Brain microvascular endothelial cell (primary cell): ENCODE measurements at places on chromosomes 5 and 9.

DNA sequence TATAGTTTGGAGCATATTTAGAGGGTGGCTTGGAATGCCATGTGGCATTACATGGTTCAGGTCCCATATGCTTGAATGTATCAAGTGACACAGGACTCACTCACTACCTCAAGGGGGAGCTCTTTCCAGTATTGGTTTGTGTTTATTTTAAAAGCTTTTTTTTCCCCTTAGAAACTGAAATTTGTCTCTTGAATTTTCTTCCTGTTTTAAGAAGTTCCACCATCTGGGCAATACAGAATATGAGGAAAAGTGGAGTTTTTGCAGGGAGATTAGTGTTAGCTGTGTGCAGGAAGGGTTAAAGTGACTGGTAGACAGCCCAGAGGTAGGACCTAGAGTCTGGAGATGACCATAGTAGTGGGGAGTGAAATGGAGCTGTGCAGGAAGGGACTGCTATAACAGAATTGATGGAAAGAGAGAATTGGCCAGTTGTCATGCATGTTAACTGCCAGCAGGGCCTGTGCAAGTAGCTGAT, 36.6 kb downstream of the CTNNA1 start:
- peak; percentile 22 for DNase-seq

DNA sequence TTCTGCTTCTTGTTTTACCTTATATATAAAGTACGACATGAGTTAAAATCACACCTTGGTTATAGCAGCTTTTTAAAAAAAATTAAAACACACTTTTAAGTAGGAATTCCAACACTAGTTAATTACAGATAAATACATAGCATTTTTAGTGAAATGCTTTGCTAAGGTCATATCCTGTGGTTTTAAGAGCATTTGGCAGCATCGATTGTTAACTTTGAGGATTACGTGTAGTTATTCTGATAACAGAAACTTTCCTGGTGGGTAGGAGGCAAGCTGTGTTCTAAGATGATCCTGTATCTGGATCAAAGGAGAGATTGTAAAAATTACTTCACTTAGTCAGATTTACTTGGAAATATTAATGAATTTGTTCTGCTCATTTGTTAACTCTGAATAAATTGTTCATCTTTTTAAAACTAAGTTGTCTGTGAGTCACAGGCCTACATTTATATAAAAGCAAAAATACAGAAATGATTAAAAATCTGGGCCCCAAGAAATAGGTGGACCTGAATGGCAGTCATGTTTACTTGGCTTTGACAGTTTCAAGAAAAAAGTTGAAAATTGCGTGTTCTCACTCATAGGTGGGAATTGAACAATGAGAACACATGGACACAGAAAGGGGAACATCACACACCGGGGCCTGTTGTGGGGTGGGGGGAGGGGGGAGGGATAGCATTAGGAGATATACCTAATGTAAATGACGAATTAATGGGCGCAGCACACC, 58.3 kb downstream of the TRIO start:
- no peak for DNase-seq

GRCh38 chr5:71629950-71630349, 42.8 kb downstream of the MCCC2 start:
- no peak for DNase-seq

- no peak for DNase-seq
Measured at GRCh38 chr9:2291980-2292704, 277.0 kb downstream of the SMARCA2 start.

DNA sequence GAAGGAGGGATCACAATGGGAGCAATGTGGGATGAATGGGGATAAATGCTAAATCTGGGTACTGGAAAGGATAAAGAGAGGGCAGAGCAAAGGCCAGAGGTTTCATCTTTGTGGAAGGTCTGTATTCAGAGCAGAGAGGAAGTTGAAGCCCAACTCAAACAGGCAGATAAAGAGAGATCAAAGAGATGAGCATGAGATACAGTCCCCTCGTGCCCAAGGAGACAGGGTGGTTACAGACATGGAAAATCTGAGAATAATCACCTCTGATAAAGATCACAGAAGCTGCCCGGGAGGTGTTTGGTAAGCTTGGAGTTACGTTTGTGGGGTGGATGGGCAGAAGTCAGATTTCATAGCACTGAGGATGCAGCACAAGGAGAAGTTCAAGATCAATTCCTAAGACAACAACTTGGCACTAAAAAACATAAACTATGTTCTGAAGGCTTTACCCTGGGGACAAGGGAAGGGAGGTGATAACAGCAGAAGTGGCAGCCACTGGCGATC, 459 bp upstream of the ERAP2 start:
- DNase-seq, result no peak

DNA sequence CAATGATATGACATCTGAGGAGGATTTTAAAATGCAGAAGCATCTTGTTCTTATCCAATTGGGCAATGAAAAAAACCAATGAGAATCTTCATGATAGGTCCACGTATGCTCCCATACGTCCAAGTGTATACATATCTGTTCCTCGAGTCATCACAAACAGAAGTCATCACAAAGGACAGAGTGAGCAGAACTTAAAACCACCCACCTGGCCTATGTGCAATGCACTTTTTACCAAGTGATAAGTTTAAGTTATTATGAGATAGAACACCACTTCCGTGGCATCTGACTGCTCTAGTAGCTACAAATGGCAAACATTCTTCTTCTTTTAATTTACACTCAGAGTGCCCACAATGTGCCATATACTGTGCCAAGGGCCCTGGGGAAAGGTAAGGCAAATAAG, 82.4 kb downstream of the PPP2R2B start:
- no peak for DNase-seq

- DNase-seq, result no peak
Measured at GRCh38 chr9:14547245-14548060, 145.8 kb downstream of the ZDHHC21 start.

DNA sequence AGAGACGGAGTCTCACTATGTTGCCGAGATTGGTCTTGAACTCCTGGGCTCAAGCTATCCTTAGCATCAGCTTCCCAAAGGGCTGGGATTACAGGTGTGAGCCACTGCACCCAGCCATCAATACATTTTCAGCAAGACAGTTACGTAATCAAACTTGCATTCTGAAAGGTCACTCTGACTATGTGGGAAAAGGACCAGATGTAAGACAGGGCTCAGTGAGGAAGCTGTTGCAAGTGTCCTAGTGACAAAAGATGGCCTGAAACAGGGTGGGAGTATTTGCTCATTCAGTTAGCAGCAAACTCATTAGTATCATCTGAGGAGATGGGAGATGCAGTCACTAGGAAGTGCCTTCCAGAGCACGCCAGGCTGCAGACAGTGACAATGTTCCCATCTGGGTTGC, 16.9 kb downstream of the MED27 start:
- no peak for DNase-seq

- DNase-seq, result no peak
Measured at GRCh38 chr5:126562823-126563222, 32.2 kb downstream of the ALDH7A1 start.

DNA sequence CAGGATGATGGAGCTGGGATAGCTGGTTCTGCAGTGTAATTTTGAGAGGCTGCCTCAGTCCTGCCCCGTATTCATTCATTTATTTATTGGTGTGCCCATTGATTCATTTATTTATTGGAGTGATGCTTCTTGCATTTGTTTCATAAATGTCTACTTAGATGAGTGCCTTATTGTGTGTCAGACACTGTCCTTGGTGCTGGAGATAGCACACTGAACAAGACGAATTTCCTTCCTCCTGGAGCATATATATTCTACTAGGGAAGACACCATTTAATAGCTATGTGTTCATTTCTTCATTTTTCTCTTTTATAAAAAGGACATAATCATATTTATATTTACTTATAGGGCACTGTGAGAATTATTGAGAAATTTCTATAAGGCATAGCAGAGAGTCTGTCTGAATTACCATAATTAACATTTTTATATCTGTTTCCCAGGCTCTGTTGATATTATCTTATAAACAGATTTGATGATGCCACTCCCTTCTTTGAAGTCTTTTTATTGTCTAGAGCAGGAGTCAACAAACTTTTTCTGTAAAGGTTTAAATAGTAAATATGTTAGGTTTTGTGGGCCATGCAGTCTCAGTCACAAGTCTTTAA, 433.9 kb upstream of the ZNF608 start:
- peak; percentile 16 for DNase-seq

DNA sequence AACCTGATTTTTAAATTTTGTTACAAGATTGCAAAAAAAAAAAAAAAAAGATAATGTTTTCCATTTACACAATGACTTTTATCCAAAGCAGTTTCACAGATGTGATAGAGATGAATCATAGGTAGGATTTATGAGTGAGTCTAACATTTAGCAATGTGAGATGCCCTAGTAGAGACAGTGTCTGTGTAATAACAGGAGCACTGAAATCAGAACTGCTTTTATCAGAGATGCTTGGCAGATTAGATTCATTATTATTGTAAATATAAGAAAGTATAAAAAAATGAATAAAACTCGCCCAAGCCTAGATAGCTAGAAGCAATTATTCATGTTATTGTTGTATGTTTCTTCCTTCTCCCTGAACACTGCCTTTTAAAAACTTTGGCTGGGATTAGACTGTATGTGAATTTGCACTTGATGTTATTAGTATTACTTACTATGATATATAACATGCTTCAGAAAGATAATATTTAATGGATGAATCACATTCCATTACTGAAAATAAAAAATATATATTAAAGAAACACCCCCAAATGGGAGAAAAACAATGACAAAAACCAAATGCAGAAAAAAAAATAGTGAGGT, 567.3 kb upstream of the KLF4 start:
- DNase-seq, result peak; percentile 53

GRCh38 chr5:157718519-157718918, 12.7 kb upstream of the THG1L start:
- DNase-seq, result peak; percentile 68

DNA sequence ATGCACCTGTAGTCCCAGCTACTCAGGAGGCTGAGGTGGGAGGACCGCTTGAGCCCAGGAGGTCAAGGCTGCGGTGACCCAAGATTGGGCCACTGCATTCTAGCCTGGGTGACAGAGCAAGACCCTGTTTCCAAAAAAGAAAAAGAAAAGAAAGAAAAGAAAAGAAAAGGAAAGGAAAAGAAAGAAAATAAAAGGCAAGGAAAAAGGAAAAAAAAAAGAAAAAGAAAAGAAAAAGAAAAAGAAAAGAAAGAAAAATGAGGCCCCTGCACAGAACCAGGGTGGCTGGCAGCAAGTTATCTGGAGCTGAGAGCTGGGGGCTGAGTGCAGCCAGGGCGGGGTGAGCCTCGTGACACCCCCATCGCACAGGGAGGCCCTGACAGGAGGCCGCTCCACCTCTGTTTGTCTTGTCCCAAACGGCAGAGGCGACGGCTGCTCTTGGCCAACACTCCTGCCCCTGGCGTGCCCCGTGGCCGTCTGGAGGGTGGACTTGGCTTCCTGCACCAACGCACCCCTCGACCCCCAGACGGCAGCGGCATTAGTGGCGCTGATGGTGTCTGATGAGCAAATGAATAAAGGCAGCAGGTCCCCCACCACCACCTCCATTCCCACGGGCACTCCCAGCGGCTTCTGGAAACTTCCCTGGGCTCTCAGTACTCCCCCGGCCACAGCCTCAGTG, 16.7 kb downstream of the EXD3 start:
- DNase-seq, result no peak

DNA sequence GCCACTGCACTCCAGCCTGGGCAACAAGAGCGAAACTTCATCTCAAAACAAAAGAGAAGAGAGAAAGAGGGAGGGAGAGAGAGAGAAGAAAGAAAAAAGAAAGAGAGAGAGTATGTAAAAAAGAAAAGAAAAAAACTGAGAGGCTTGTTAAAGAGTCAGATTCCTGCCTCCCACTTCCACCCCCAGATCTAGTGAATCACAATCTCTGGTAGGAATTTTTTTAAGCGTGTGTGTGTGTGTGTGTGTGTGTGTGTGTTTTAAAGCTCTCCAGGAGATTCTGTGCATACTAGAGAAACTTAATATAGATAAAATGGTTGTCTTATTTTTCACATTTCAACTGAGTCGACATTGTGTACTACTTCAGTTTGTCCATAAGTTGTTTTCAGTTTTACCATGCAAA, 32.0 kb downstream of the SAR1B start:
- peak; percentile 79 for DNase-seq

DNA sequence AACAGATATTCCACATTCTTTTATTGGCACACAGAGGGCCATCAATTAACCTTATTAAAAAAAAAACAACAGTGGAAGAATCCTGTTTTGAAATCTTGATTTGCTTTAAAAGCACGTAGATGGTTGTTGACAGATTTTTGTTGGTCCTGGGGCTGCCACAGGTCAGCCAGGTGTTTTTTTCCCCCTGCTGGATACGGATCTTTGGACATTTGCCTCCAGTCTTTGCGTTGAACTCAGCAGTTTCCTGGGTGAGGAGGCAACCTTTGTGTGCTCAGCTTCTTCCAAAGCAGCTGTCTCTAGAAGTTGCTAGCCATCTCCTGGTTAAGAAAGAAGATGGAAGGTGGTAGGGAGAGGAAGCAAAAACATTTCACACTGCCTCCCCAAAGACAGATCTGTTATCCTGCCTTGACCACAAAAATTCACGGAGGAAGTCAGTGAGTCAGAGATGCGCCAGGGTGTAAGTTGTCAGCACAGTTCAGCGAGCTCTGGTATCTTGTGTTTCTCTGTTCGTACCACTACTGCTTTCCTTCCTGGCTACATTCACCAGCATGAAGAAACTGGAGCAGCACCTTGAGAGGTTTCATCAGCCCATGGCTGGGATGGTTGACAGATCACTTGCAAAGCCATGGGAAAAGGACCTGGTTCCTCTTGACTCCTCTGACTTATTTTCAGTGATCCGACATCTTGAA, 207.3 kb downstream of the ARHGAP26 start:
- DNase-seq, result peak; percentile 94

DNA sequence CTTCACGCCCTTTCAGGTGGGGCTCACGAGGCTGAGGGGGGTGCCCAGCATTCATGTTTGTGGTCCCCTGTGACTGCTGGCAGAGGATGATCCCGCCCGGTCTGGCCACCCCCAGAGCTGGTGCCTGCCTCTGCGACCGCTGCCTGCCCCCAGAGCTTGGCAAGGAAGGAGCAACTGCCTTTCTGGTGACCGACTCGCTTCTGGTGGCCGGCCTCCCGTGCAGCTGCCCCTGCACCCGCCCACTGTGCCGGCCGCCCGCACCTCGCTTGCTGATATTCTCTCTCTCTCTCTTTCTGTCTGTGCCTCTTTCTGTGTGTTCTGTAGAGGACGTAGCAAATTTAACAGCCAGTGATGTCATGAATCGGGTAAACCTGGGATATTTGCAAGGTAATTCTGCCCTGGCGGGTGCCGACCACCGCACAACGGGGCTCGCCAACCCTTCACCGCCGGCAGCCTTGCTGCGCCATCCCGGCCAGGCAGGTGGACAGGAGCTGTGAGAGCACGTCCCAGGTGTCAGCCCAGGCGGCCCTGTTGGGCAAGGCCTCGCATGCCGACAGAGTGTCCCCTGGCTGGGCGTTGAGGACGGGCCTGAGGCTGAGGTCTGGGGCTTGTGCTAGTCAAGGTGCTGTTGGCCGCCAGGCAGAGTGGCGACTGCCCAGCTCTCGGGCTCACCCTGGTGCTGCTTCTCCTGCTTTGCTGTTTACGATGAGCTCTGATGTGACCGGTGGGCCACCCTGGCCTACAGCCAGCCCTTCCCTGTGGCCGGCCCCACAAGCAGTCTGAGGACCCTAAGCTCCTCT, 86.0 kb downstream of the KCNT1 start:
- no peak for DNase-seq

GRCh38 chr5:107286447-107287098, 384.2 kb downstream of the EFNA5 start:
- DNase-seq, result no peak
